ENCODE measurements at places on chromosomes 11 and 22.

DNA sequence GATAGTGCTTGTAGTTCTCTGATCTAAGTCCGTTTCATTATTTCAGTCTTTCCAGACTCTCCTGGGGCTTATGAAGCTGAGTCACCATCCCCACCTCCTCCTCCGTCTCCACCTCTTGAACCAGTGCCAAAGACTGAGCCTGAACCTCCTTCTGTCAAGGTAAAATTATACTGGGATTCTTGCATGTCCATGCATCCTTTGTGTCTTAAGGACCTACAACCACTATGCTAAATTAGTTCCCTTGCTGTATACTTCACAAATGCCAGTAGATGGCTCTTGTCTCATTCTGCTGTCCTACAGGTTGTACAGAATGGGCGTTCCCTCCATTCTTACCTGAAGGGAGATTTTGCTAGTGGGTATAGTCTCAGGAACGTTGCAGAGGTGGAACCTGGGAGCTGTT is 42.2 kb downstream of the POLD3 start:
- DNase-seq: no peak

DNA sequence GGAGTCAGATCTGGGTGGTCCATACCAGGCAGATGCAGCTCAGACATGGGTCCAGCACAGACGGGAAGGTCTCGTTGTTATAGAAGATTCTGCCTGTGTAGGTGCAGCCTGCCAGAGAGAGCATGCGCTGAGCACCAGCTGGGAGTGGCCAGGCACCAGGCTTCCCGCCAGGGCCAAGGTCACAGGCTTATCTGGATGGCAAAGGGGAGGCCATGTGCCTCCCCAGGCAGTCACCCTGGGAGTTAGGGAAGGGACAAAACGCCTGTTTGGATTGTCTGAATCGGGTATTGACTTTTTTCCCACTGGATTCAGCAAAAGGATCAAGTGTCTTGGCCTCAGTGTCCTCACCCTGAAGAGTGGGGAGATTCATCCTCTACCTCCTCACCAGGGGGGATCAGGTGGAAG is 26.5 kb downstream of the PGA5 start:
- no peak for DNase-seq

- no peak for DNase-seq
These were observed 130.7 kb downstream of the FEZ1 start for GRCh38 chr11:125365196-125365931.

GRCh38 chr11:101127699-101128570 is 1.7 kb downstream of the PGR start:
- no peak for DNase-seq

- DNase-seq: no peak
These were observed 527 bp upstream of the MRPL48 start for GRCh38 chr11:73787051-73787642.

DNA sequence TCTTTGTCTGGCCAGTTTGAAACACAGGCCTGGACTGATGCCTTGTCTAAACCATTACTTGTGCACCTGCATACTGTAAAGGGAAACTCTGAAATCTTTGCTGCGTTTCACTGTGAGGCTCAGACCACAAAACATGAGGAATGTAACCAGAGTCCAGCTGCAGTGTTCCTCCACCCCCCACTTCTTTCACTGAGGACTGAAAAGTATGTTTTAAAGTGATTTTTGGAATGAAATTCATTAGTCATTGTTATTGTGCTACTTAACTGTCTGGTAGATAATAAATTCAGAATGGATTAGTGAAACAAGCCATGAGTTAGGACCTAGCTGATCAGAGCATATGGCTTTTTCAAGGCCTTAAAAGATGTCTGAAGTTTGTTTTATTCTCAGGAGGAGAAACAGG is 181.2 kb downstream of the WNT11 start:
- no peak for DNase-seq

- no peak for DNase-seq
These were observed 89.9 kb upstream of the APOA1 start for GRCh38 chr11:116927163-116927974.

- no peak for DNase-seq
These were observed 152.4 kb downstream of the FCHSD2 start for GRCh38 chr11:72989727-72990126.

GRCh38 chr11:127042445-127042844 is 41.9 kb upstream of the KIRREL3 start:
- DNase-seq: no peak

DNA sequence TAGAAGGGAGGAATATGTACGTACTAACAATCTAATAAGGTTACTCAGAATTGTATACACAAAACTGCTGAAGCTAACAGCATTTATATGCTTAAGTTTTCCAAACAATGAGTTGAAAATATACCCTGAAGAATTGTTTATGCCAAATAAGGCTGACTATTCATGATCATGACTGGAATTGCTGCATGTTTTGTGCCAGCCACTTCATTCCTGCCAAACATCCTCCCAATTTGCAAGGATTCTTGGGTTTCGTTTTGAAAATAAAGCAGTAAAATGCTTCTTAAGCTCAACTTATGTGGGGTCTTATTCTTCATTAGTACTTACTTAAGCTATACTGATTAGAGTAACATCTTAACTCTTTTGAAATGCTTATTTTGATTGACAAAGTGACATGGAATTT is 149.0 kb downstream of the SPON1 start:
- DNase-seq: no peak

Measured in NCI-H1105 (cell line).